ENCODE measurements at places on chromosomes 5 and 9.
A peak's percentile ranks its signal among the peaks of the same experiment; 100 is the strongest.

GRCh38 chr5:141489841-141490240, 960 bp downstream of the PCDHGC5 start:
- no peak for DNase-seq

GRCh38 chr9:77677397-77677796, 29.3 kb upstream of the GNA14 start:
- DNase-seq = no peak

DNA sequence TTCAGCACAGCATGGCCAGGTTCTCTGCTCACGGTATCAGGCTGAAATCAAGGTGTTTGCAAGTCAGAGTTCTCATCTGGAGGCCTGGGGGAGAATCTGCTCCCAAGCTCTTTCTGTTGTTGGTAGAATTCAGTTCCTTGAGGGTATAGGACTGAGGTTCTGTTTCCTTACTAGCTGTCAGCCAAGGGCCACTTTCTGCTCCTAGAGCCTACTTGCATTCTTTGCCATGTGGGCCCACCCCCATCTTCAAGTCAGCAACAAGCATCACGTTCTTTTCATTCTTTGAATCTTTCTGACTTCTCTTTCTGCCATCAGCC, 7.4 kb upstream of the CDC42SE2 start:
- DNase-seq = no peak

DNA sequence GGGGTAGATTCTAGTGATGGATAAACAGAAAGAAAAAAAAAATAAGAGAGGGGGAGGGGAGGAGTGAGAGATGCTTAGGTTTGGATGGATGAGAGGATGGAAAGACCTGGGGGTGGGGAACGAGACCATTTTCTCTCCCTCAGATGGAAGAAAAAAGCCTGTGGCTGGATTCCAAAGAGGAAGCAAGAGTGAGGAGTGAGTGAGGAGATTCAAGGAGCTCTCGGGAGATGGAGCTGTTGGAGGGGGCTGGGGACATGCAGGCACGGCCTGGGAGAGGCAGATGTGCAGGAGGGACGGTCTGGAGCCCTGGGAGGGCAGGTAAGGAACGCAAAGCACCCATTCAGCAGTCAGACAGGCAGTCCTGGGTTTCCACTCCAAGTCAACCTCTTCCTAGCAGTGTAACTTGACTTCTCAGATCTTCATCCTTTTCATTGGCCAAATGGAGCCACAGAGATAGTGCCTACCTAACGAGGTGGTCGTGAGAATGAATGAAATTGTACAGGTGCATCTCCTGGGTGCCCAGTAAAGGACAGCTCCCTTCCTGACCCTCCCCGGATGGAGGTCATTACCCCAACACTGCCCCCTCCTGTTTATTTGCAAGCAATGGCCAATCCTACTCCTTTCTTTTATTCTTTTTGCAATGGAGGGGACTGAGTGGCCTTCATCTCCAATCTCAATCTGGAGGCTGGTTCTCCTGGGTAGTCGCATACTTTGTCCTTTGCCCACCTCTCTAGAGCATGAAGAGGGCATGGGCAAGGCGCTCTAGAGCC, 52.2 kb downstream of the PCDH1 start:
- DNase-seq = peak; percentile 32

DNA sequence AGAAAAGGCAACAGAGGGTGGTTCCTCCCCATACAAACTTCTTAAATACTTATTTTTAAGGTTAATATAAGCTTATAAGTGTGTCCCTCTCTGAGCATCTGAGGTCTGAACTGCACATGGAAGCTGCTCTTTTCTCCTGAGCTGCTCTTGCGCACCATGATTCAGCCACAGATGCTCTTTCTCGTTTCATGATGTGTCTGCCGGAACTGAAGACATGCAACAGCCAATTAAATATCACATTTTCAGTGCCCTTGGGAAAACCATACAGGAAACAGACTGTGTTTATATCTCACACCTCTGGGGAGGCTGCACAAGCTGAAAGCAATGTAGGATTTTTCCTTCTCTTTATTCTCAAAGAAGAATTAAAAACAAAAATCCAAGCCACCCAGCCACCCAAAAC, 96.8 kb upstream of the NREP start:
- no peak for DNase-seq

DNA sequence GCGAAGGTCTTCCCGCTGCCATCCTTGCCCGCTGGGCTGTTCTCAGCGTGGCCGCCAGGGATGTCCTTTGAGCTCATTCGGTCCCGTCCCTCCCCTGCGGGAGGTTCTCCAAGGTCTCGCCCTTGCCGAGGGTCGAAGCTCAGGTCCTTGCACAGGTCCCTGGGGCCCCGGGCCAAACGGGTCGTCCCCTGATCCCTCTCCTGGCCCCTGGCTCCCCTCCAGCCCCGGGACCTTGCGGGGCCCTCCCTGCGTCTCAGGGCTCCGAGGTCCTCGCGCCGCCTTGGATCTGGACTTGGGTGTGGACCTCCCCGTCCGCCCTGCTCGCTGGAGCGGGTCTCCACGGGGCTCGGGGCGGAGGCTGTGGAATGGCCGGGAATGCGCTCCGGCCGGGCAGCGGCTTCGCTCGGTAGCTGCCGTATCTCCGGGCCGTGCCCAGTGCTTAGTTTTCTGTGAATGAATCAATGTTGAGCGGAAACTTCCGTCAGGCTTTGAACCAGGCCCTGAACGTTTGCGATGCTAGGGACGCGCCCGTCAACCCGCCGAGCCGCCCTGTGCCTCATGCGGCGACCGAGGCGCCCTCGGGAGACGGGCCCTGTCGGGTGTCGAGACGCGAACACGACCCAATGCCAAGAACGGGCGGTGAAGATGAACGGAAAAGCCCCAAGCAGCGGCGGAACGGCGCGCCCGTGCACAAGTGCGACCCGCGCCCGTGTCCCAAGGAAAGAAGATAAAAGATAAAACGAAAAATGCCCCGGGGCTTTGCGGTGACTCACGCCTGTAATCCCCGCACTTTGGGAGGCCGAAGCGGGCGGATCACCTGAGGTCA, 780 bp downstream of the RNU6ATAC start:
- peak; percentile 78 for DNase-seq

GRCh38 chr5:7250611-7251010, 145.3 kb upstream of the ADCY2 start:
- DNase-seq = no peak

GRCh38 chr9:70618784-70619183, 204.3 kb upstream of the KLF9 start:
- no peak for DNase-seq

DNA sequence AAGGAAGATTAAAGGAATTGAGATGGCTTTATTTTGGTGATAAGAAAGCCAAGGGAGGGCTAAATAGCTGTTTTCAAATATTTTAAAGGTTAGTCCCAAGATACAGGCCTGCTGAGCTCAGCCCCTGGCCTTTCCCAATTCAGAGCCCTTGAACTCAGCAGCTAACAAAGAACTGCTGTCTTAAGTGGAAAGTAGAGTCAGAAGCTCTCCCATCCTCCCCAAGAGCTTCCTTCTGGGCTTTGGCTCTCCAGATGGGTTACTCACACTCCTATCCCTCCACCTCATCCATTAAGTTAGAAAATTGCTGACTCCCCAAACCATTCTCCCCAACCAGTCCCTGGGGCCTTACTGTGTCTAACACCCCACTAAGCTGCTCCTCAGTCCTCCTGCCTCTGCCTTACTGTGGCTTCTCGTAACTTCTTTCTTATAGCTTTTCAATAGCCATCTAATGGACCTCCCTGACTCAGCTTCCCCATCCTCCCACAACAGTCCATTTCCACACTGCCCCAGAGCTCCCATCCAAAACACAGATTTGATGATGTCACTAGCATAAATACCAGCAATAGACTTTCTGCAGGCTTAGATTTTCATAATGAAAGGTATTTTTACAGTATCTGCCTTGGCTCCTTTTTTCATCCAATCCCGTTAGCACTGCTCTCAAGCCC, 239.1 kb downstream of the ENC1 start:
- no peak for DNase-seq

GRCh38 chr5:151405334-151406160, 41.9 kb upstream of the SLC36A1 start:
- DNase-seq = no peak

DNA sequence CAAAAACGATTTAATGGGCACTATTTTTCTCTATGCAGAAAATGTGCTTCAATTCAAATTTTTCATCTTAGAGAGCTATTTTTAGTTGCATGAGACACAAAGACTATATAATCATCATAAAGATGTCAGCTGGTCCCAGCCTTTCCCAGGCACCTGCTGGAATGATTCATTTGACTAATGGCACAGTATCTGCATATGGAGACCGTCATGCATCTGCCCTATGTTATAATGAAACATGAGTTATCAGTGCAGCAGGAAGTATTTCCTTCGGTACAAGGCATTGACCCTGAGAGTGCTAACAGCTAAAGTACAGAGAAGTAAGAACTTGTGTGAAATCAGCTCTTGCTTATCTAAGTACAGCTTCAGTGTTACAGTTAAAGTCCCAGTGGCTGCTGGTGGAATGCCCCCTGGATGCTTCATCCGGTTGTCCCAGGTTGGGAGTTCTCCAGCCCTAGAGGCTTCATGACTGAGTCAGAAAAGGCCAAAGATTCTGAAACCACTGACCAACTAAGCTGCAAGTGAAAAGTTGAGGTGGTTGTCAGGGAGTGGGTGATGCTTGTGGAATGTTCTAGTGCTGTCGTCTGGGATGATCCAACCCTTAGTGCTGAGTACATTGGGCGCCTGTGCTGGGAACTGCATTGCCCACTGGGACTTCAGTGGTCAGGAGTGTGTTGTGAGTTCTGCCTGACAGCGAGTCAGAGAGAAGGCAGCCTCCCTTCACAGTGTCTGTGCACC, 57.2 kb downstream of the MTRR start:
- DNase-seq = no peak

DNA sequence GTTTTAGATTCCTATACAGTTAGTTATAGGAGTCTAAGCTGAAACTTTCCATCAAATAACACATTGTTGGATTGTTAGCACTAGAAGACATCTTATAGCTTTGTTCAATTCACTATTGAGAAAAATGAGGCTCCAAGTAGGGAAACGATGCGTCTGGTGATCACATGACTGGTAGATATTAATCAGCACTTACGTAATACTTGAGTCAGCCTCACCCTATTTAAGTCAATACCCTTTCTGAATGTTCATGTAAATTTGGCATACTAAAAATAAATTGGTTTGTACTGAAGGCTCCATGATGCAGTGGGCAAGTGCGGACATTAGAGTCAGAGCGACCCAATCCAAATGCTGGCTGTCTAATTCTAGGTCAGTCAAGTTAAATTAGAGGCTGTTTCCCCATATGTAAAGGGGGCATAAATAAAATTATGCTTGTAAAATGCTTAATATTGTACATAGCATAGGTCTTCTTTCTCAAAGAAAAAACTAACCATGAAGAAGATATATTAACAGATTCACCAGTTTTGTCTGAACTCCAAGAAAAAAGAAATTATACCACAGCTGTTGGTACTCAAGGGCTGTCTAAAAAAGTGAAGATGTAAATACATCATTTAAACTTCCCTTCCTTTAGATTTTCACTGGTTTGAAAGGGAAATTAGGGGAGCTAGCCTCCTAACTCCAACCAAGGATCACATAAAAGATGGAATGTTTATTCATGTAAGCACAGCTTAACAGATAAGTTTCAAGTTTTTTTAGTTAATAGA, 406.6 kb upstream of the TLE4 start:
- no peak for DNase-seq

DNA sequence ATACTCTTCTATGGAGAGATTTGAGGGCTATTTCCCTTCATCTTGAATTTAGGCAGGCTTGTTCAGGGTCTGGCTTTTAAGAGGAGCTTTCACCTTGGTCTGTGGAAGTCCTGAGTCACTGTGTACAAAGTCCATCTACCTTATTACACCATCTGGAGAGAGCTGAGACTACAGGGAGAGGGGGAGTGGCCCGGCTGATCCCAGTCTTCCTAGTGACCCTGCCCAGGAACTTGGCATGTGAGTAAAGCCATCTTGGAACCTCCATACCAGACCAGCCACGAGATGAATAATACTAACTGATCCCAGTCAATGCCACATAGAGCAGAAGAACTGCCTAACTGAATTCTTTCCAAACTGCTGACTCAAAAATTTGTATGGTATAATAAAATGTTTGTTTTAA, 8.4 kb upstream of the IL6ST start:
- DNase-seq = no peak

GRCh38 chr5:78819166-78819565, 165.9 kb downstream of the ARSB start:
- no peak for DNase-seq

GRCh38 chr9:90722071-90722470, 79.4 kb upstream of the DIRAS2 start:
- no peak for DNase-seq

GRCh38 chr9:116383133-116383532, 229.5 kb downstream of the PAPPA start:
- no peak for DNase-seq

GRCh38 chr9:6915635-6916034, 157.9 kb downstream of the KDM4C start:
- DNase-seq = no peak

DNA sequence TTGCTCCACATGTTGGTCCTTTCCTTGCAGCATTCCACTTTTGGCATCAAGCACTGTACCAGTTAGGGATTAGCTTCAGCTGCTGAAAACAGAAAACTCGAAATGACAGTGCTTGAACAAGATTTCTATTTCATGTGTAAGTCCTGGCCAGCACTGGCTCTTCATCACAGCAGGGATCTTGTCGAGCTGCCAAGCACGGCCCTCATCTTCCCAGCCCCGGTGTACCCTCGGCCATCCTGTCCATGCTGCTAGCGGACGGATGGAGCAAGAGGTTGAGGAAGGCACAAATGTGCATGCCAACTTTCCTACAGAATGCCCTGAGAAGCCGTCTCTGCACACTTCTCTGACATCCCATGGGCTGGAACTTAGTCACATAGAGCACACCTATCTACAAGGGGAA, 130.6 kb downstream of the TENT4A start:
- DNase-seq = no peak

- DNase-seq = no peak
These were observed 138.6 kb downstream of the ARL15 start for GRCh38 chr5:54171645-54172384.

- DNase-seq = no peak
These were observed 19.0 kb downstream of the NEURL1B start for GRCh38 chr5:172659909-172660628.

GRCh38 chr5:111928511-111928910, 171.5 kb upstream of the NREP start:
- DNase-seq = no peak

- DNase-seq = no peak
These were observed 16.3 kb downstream of the GPR151 start for GRCh38 chr5:146499680-146500079.

GRCh38 chr9:136302527-136302926, 1.4 kb downstream of the CCDC187 start:
- no peak for DNase-seq

GRCh38 chr5:157072508-157072907, 13.6 kb upstream of the HAVCR1 start:
- no peak for DNase-seq

DNA sequence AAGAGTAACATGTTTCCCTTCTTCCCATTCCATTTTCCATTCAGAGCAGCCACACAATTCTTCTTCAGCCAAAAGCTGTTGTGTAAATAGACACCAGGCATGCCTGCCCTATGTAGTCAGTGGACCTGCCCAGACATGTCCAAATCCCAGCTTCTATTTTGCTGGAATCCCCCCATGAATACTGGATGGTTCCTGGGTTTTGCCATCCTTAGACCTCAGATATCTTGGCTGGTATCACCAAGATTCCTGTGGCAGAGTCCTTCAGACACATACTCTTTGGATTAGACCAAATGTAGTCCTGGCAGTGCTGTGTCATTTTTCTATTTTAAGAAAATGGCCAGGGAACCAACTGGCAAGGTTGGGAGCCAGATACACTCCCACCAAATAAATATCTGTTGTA, 10.3 kb downstream of the FST start:
- DNase-seq = no peak

All from CD4-positive, alpha-beta T cell treated with Interleukin-17A for 4 hours (primary cell).